ENCODE measurements at places on chromosomes 1 and 21.

DNA sequence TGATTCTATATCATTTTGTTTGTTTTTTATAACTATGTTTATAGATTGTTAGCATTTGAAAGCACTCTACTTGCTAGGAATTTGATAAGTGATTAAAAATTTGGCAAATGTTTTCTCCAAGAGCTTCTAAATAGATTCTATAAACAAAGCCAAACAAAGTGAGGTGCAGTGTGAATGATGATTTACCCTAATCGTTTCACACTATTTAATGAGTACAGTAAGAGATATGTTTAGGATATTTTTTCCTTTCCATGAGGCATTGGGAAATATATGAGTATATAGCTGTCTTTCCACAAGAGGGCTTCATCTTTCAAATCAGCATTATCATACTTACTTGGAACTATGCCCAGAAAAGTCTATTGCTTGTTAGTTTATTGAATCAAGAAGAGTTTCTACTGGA, 277.0 kb upstream of the BRINP3 start:
- peak; percentile 71 for DNase-seq

GRCh38 chr1:182317611-182318161, 73.9 kb downstream of the GLUL start:
- DNase-seq: no peak

DNA sequence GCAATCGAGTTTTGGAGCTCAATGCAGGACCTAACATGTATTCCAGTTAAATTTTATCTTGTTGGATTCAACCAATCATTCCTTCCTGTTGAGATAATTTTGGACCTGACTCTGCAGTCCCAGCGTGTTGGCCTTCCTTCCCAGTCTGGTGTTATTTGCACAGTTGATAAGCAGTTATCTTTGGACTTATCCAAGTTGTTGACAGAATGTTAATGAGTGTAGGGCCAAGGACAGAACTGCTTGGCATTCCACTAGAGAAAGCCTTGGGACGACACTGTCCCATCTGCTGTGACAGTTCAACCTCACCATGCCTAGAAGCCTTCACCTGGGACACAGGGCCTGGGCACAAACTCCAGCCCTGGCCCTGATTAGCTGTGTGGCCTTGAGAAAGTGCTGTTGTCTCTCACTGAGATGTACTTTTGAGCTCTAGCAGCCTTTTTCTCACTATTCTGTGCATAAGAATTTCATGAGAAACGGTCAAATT, 104.1 kb upstream of the SLC25A33 start:
- DNase-seq: no peak

- peak; percentile 61 for DNase-seq
Measured at GRCh38 chr1:232978091-232978634, 27.8 kb downstream of the NTPCR start.

DNA sequence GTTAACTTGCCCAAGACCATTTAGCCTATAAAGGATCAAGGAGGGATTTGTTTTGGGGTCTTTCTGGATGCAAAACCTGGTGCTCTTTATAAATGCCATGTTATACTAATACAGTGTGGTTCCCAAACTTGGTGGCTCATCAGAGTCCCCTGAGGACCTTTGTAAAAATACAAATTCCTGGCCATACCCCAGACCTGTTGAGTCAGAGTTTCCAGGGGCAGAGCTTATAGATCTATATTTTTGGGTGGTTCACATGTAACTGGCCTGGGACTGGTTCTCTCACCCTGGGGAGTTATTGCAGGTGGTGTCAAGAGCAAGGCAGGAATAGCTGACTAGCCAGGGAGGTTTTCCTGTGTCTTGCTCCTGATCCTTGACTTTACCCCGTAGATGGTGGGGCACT, 136.9 kb upstream of the HNRNPU start:
- DNase-seq: no peak

DNA sequence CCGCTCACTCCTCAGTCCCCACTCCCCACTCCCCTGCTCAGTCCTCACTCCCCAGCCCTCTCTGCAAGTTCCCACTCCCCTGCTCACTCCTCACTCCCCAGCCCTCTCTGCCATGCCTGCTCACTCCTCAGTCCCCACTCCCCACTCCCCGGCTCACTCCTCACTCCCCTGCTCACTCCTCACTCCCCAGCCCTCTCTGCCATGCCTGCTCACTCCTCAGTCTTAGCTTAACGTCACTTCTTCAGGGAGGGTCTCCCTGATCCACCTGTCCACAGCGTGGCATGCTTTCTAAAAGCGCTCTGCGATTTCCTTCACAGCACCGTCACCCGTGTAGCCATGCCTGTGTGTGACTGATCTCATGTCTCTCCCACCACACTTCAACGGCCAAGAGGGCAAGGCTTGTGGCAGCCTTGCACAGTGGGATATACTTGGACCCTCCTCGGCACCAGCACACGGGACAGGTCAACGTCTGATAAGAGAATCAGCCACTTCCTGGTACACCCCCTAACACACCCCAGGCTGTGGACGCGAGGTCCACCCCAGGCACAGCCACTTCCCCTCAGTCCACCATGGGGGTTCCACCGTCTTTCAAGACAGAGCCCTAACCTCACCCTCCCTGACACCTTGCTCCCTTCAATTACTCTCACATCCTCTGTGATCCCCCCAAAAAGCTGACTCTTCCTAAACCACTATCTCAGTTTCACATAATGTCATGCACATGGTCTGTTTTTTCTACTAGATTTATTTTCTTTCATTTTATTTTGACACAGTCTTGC, 14.0 kb downstream of the PRDM15 start:
- no peak for DNase-seq

DNA sequence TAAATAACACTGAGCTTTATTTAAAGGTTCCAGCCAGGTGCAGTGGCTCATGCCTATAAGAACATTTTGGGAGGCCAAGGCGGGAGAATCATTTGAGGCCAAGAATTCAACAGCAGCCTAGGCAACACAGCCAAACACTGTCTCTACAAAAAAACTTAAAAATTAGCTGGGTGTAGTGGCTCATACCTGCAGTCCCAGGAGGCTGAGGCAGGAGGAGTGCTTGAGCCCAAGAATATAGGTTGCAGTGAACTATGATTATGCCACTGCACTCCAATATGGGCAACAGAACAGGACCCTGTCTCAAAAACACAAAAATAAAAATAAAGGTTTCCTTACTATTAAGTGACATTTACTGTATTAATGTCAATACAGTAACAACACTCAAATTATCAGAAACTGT, 2.1 kb downstream of the TAF12 start:
- peak; percentile 23 for DNase-seq

GRCh38 chr1:80375662-80376061, 1369.1 kb upstream of the ADGRL4 start:
- peak; percentile 55 for DNase-seq

- peak; percentile 53 for DNase-seq
Measured at GRCh38 chr1:246907472-246907871, 24.3 kb downstream of the AHCTF1 start.
